ENCODE measurements at places on chromosomes 3 and 15.

GRCh38 chr3:4562595-4562994 is 69.4 kb downstream of the ITPR1 start:
- no peak for DNase-seq

GRCh38 chr3:143437405-143437804 is 317.8 kb downstream of the CHST2 start:
- no peak for DNase-seq

GRCh38 chr3:53188136-53188685 is 27.2 kb downstream of the PRKCD start:
- no peak for DNase-seq

GRCh38 chr3:48980295-48980694 is 9.7 kb upstream of the P4HTM start:
- no peak for DNase-seq

GRCh38 chr3:126156468-126156867 is 23.9 kb downstream of the ALDH1L1 start:
- peak; percentile 6 for DNase-seq

GRCh38 chr15:98568382-98569017 is 79.8 kb upstream of the IGF1R start:
- DNase-seq: peak; percentile 26

- no peak for DNase-seq
Measured at GRCh38 chr3:24522146-24522579, 27.5 kb upstream of the THRB start.

DNA sequence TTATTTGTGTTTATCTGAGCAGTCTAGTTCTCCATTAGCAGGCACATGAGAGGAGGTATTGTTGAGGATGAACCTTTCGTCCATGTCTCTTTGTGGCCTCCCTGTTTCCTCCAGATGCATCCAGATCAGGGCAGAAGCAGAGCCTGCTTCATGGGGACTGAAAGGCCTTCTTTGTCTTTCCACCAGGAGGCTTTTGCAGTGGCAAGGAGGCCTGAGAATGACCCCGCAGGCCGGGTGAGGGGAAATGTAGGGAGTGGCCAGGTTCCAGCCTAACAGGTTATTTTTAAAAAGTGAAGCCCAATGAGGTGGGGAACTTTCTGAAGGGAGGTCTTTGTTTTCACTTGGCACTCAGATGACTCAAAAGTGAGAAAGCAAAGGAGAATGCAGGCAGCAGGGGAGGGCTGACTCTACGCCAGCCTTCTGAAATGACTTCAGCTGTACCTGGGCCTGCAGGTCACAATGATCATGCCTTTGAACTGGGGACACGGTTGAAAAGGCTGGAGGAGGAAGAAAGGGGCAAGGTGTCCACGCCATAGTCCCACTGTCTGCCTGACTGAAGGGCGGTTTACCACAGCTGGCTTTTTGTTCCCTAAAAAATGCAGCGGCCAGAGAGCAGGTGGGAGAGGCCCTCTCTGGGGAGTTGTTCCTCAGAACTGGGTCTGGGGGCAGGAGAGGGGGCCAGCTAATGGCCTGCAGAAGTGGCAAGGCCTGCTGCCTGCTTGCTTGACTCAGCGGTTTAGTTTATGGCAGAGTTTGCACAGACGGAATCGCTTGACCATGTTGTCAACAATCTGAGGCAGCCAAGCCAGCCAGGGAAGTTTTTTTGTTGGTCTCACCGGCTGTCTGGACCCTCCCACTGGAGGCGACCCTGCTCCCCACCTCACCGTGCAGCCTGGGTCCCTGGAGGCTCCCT is 28.7 kb downstream of the CMTM7 start:
- no peak for DNase-seq

GRCh38 chr3:117893638-117894037 is 1141.0 kb downstream of the IGSF11 start:
- DNase-seq: peak; percentile 74

DNA sequence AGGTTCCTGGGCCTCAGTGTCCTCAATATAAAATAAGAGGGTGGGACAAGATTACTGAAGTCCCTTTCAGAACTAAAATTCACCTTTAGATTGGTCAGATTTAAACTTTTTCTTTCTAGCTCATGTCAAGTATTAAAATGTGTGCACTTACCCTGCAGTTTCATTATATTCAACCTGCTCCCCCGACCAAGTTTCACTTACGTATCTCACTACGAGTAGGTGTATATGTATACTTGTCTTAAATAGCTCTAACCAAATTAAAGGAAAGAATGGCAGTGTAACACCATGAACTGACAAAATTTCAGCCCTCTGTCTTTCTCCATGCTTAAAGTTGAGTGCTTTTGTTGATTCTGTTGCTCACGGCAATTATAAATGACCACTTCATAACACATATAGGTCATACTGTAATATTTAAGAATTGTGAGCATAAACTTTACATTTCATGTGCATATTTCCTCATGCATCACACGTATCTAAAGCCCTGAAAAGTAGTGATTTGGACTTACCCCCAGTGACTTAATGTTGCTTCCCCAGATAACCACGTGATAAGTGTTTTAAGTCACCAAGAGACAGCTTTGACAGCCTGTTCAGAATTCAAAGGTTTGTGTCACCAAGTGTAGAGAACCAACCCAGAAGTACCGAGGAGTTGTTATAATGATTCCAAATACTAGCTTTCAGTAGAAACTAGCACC is 70.0 kb downstream of the PGPEP1L start:
- DNase-seq: no peak

GRCh38 chr3:15659254-15659975 is 57.9 kb downstream of the BTD start:
- peak; percentile 24 for DNase-seq

DNA sequence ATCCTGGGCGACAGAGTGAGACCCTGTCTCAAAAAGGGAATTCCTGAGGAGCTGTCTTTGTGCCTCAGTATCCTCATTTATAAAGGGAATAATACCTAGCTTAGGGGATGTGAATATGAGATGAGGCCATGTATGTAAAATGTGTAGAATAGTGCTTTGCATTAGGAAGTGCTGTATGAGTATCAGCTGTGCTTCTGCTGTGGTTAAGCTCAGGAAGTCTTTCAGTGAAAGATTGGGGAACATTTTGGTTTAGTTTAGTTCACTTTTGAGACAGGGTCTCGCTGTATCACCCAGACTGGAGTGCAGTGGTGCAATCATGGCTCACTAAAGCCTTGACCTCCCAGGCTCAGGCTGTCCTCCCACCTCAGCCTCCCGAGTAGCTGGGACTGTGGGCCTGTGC is 10.6 kb downstream of the THUMPD3 start:
- DNase-seq: no peak

- no peak for DNase-seq
Measured at GRCh38 chr3:106309274-106309673, 440.5 kb upstream of the CBLB start.

DNA sequence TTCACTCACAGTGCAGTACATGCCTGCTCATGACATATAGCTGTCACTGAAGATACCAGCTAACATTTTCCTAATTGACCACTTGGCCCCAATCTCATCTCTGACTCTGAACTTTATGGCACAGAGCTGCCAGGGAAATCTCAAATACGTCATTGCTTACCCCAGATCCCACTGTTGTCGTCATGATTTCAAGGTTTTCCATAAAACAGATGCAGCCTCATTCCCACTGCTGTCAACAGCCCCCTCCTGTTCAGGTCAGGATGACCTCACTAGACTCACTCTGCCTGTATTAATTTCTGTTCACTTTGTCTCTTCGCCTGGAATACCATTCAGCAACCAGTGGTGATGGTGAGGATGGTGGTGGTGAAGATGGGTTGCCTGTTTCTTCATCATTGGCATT is 262.6 kb upstream of the TPM1 start:
- no peak for DNase-seq

DNA sequence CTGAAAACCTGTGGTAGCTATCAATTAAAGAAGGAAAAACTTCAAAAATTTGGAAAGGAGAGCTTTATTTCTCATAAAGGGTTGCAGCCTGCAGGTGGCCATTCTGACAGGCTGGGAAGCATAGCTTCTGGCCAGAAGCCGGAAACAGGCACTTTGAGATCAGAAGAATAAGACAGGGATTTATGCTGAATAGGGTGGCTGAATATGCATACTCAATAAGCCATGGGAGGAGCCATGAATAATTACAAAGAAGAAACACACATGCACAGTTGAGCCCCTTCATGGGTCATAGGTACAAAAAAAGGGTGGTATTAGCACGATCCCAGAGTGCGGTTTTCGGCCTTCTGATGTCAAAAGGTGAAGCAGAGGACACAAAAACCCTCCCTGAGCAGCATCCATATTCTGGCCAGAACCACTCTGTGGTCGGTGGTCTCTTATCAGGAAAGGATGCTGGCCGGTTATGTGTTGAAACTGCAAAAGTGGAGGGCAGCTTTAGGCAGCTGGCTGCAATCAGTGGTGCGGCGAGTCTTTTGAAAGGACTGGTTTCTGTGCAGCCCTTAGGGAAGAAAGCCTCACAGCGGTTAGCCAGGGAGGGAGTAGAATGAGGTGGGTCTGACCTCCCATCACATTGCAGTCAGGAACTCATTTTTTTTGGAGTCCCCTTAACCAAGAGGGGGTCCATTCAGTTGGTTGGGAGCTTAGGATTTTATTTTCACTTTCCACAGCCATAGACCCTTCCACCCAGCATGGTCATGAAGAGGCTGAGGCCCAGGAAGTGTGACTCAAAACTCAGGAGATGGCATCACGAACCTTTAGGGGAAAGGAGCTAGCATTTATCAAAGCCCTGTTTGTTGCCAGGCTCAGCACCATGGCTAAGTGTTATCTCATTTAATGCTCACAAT is 34.7 kb upstream of the CCDC174 start:
- no peak for DNase-seq

DNA sequence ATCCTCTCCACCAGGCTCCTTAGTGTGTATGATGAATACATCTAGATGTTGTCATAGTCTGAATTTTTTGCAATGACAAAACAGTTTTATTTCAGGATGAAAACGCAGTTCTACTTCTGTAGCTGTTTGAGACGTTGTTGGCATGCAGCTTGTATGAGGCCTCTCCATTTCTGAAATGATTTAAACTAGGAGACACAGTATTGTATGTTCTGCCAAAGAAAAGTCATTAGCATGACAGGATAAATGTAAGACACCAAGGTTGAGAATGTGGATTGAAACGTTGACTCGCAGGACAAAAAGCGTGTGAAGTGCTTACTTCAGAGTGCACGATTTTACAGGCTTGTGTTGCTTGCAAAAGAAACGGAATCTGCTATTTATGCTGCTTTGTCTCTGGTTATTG is 35.3 kb downstream of the ABHD17C start:
- DNase-seq: no peak

- DNase-seq: no peak
Measured at GRCh38 chr15:59443341-59444072, 5.5 kb downstream of the FAM81A start.

DNA sequence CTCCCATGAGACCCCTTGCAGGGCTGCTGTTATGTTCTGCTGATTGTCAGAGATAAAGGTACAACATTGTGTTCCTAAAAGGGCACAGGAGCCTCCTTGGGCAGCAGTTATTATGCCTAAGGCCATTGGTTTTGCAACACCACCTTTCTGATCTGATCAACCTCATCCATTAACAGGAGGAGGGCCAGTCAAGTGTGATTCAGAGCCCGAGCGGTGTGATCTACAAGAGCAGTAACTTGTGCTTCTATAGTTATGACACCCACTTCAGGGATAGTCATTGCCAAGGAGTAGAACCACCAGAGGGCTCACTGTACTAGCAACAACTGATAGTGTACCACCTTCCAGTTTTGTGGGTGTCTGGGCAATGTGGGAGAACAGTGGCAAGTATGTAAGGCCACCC is 1457.9 kb upstream of the CADM2 start:
- DNase-seq: no peak

DNA sequence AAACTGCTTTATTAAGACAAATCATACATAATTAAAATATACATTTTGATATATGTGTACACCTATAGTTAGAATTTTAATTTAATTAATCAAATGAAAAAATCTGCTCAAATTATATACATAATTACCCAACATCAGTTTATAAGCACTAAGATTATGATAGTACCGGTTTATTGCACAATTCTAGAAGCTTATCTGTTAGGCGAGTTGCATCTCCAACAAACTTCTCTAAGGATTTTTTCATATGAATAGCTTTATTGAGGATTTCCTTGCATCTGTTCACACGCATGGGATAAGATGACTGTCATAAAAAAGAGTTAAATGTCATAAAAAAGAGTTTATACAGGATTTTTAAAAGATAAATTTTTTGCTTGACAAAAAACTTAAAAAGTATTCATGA is 19.9 kb upstream of the XRN1 start:
- DNase-seq: no peak

DNA sequence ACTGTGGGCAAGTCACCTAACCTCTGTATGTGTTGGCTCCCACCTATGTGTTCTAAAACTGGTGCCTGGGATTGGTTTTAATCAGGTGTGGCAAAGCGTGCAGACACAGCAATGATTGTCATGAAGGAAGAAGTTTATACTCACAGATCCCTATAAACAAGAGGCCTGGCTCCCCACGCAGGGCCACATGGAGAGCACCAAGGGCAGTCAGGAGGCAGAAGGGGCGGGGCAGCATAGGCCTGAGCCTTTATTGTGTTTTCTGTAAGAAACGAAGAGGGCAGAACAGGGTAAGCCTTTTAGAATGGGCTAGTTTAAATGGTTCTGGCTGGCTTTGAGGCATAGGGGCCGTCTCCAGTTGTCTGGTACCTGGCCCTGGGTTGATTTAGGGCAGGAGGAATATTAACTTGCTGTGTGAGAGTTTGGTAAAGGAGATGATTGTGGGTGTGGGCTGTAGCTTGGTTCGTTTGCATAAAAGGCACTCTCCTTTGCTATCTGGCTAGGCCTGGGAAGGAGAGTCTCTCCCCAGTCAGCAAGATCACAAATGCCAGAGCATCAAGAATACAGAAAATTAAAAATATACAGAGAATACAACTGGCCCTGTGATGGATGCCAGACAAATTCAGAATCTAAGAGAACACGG is 2.2 kb upstream of the FBXW12 start:
- DNase-seq: no peak

- no peak for DNase-seq
Measured at GRCh38 chr3:1269808-1270207, 177.0 kb downstream of the CNTN6 start.

DNA sequence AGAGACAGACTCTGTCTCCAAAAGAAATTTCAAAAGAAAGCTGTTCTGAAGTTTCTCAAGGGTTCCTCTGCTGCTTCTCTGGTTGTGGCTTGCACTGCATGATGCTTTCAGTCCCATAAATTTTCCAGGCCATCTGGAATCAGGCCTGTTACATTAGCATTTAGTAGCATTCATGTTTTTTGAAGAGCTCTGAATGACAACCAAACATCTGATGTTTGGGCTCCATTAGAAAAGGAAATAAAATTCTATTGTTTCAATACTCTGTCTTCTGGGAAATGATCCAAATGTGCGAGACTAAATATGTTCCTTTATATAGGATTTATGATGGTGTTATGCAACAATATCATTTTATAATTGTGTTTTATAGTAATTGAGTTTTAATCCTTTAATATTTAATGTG is 455.8 kb downstream of the GABRG3 start:
- no peak for DNase-seq

- no peak for DNase-seq
Measured at GRCh38 chr15:75857886-75858285, 14.6 kb downstream of the UBE2Q2 start.

GRCh38 chr3:169548194-169548593 is 115.3 kb downstream of the MECOM start:
- DNase-seq: no peak

GRCh38 chr15:31782951-31783350 is 247.4 kb upstream of the CHRNA7 start:
- DNase-seq: no peak

All from DMS53 (cell line).